T follicular helper cell (primary cell): ENCODE measurements at places on chromosomes 5 and 9.
A peak's percentile ranks its signal among the peaks of the same experiment; 100 is the strongest.

- no peak for DNase-seq
Observed at GRCh38 chr9:21996858-21997257, 2.3 kb downstream of the CDKN2B-AS1 start.

DNA sequence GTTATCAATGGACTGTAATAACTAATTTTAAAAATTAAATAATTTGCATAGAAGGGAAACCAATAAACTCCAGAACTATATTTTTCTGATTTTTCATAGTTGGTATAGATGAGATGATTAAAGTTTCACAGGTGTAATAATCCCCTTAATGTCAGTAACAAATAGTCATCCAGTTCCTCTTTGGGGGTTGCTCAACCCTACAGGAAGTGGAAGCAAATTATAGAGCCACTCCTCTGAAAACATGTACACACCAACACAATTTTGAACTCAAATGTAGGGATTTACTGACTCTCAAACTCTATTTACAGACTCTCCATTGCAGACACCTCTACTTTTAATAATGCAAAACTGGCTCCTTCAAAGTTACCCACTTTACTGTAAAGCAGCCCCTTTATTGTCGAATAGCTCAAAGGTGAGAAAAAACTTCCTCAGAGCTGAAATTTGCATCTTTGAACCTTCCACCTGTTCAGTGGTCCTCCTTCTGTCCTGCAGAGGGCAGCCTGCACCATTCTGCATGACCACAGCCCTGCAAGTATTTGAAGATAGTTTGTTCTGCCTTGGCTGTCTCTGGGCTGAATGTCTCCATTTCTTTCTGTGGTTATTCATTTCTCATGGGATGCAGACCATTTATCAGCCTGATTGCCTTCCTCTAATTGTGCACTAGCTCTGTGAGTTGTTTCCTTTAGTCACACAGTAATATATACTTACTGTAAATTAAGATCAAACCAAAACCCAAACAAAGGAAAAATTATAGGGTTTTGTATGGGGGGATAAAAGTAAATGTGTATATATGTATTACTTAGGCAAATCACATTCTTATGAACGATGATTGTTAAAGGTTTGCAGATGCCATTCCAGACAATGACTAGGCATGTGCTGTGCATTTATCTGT lies 383.2 kb upstream of the SGCD start:
- DNase-seq: peak; percentile 7

GRCh38 chr5:56415356-56415765 lies 182.2 kb upstream of the ANKRD55 start:
- DNase-seq: no peak

- DNase-seq: no peak
Observed at GRCh38 chr9:217950-218349, 3.3 kb downstream of the DOCK8 start.

DNA sequence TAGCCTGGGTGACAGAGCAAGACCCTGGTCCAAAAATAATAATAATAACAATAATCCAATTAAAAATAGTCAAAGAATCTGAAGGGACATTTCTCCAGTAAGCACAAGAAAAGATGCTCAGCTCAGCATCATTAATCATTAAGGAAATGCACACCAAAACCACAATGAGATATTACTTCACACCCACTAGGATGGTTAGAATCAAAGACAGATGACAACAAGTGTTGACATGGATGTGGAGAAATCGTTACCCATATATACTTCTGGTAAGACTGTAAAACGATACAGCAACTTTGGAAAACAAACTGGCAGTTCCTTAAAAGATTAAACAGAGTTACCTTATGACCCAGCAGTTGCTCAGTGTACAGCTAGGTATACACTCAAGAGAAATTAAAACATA lies 5.3 kb upstream of the FANCG start:
- DNase-seq: no peak

DNA sequence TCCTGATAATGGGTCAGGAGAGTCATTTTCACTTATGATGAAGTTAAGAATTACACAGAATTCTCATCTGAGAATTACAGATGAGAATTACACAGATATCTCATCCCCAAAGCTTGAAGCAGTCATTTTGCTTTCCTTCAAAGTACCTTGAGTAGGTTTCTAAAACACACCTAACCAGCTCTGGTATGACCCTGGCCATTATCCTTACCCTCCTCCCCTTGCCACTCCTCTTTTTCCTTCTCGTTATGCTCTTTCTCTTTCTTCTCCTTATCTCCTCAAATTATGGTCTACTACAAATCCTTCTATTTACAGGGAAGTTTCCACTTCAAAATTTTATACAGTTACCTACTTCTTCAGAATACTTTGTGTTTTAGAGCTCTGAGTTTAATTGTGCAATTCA lies 44.5 kb downstream of the MEF2C start:
- DNase-seq: no peak

DNA sequence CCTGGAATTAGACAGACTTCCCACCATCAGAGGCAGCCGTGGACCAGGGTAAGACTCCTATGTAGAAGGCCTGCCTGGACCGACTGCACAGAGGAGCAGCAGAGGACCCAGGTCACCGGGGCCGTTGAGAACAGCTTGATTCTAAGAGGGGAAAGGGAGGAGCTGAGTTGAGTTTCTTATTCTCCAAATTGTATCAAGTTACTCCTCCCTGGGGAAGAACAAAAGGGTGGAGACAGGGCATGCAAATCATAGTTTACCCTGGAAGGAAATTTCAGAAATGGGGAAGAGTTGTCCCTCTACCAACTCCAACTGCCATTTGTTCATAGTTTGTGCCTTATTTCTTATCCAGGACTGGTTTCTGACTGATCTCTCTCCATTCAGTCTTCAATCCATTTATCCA lies 20.9 kb upstream of the SLC31A2 start:
- DNase-seq: no peak

DNA sequence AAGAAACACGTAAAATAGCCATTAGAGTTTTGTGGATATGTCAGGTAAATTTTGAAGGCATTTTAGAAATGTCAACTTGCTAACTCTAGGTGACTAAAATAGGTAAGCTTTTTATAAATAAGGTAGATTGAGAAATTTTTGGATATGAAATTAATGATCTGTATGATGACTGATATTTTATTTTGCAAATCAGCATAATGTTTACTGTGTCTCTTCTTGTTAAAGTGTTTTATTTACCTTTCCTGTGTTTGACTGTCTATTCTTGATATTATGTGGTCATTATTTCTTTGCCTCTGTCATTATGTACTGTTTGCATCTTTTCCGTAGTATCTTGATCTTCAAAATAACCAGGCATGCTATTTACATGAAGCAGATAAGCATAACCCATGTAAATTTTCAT lies 58.4 kb downstream of the ZCCHC7 start:
- no peak for DNase-seq

GRCh38 chr9:84151640-84152039 lies 171.0 kb downstream of the RMI1 start:
- DNase-seq: no peak

DNA sequence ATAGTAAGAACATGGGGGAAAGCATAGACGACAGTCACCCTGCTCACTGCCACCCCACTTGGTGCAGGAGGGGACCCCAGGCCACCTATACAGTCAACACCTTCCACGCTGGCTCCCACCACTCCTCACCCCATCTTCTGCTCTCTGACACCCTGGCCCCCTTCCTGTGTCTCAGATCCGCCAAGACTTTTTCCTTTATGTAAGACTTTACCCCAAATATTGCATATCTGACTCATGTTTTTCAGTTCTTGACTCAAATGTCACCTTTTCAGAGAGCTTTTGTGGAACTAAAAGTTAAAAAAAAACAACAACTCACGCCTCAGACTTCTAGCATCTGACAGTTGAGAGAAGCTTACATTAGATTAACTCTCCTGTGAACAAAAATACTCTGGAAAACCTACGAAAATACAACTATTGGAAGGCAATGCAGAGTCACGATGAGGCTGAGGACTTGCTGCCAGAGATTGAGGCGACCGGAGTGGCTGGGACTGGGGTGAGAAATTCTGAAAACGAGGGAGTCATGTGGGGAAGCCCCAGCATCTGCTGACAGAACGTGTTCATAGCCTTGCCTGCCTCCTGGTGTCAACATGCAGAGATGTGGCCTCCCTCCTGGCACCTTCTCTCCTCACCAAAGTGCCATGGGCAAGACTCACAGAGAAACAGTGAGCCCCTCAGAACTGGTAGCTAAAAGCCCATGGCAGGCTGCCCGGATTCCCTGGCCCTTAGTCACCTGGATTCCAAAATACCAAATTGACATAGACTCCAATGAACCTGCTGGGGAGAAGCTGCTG lies 22.4 kb upstream of the FCN2 start:
- no peak for DNase-seq

- DNase-seq: no peak
Observed at GRCh38 chr5:89277816-89278215, 394.8 kb upstream of the MEF2C start.

- DNase-seq: no peak
Observed at GRCh38 chr5:89901346-89901745, 508.2 kb downstream of the CETN3 start.

DNA sequence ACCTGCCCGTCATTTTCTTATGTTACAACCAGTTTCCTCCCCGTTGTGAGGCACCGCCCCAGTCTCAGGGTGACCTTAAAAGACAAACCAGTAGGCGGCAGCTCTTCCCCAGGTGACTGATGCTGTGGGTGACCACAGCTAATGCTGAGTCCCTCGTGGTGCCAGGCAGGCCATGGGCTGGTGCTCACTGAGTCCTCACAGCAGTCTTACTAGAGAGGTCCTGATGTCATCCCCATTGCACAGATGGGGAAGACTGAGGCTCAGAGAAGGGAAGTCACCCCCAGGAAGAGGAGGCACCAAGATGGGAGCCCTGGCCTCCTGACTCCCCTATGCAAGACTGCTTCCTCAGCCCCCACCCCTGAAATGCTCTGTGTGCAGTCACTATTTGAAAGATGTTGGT lies 978 bp downstream of the CFAP157 start:
- DNase-seq: peak; percentile 20

- DNase-seq: peak; percentile 58
Observed at GRCh38 chr9:114382699-114383520, 4.9 kb downstream of the AKNA start.

DNA sequence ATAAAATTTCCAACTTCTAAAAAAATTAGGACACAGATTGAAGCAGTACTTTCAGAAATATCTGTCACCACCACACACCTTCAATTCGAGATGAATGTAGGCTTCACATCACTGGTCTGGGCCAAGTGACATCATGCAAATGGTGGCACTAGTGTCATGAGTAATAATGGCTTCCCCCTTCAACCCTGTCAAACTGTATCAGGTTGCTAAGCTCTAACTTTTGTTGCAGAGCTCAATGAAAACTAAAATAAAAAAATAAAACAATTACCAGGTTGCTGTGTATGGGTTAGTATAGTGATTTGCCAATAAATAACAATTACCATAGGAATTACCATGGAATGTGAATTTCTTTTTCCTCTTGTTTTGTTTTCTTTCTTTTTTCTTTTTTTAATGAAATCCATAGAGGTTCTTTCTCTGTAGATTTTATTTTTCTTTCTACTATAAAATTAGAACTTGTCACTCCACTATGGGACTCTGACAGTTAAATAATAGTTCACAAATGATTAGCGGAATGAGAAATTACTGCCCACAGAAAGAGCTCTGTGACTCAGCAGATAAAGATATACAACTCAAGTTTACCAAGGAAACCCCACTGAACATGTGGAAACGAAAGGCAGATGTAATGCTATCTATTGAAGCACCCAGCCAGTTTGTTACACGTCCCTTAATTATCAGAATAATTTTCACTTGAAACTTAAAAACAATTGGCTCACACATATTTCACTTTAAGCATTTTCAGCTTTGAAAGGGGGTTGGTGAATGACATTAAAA lies 783.8 kb upstream of the WWC1 start:
- DNase-seq: no peak

GRCh38 chr5:160467555-160468362 lies 46.1 kb downstream of the PTTG1 start:
- DNase-seq: peak; percentile 60

- no peak for DNase-seq
Observed at GRCh38 chr5:98064118-98064685, 709.3 kb upstream of the RGMB start.

- DNase-seq: no peak
Observed at GRCh38 chr5:149886692-149887470, 57.7 kb downstream of the PDE6A start.

DNA sequence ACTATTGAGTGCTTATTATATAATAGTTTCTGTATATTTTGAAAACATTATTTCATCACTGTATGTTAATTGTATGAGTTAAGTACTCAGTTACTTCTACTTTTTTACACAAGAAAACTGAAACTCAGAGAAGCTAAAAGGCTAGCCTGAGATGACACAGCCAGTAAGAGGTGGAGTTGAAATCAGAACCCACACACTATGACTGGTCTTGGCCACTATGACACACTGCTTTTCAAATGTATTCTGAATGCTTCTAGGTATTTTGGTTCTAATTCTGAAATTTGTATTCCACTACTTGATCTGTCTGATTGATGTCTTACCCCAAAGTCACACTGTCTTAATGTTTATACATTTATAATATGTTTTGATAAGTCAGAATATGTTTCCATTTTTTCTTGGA lies 181.8 kb downstream of the ZDHHC21 start:
- no peak for DNase-seq

DNA sequence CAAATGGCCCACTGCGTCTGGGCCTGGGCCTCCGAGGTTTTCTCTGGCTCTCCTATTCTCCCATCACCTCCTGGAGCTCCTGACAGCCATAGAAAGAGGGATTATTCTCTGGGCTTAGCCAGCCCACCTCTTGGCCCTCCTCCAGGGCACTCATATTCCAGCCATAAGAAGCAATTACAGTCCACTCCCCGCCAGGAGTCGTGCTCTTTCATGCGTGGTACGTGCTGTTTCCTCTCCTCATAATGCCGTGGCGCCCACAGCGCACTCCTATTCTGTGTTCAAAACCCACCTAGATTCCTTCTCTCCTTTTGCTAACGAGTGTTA lies 240.8 kb upstream of the ZNF462 start:
- DNase-seq: no peak
